Activated gamma-delta T cell (primary cell): ENCODE measurements at places on chromosomes 11 and 22.

- DNase-seq: no peak
Measured at GRCh38 chr11:111696556-111696955, 69.6 kb downstream of the PPP2R1B start.

- DNase-seq: no peak
Measured at GRCh38 chr11:87545858-87546257, 508.1 kb downstream of the TMEM135 start.

DNA sequence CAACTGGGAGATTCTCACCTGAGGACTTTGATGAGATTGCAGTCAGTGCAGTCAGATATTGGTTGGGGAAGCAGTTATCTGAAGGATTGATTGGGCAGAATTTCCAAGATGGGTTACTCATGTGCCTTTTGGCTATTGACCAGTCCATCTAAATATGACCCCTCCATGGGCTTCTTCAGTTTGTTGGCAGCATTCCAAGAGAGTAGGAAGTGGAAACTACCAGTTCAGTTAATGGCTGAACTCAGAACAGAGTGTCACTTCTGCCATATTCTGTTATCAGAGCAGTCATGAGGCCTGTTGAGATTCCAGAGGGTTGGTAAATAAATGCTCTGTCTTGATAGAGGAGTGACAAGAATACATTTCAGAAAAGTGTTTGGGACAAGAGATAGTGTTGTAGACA lies 71.0 kb downstream of the CYP2R1 start:
- DNase-seq: no peak

DNA sequence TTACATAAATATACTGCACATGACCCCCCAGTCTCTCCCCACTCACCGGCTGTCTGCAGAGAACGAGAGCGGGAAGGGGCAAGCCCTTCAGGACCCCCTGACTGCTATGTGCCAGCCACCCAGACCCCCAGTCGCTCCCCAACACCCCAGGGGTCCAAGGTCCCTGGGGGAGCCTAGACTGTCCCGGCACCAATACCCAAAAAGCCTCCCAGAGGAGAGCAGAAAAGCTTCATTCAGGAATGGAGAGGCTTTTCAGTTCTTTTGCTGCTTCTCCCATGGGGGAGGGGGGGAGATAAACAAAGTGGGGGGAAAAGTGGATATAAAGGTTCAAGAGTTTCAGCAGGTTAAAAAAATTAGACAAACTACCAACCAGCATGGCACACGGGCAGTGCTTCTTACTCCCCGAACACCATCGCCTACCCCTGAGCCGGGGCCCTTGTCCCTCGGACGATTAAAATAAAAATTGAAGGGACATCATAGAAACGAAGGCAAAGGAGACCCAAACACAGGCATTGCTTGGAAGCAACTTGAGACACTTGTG lies 1.3 kb downstream of the CSNK1E start:
- DNase-seq: no peak

DNA sequence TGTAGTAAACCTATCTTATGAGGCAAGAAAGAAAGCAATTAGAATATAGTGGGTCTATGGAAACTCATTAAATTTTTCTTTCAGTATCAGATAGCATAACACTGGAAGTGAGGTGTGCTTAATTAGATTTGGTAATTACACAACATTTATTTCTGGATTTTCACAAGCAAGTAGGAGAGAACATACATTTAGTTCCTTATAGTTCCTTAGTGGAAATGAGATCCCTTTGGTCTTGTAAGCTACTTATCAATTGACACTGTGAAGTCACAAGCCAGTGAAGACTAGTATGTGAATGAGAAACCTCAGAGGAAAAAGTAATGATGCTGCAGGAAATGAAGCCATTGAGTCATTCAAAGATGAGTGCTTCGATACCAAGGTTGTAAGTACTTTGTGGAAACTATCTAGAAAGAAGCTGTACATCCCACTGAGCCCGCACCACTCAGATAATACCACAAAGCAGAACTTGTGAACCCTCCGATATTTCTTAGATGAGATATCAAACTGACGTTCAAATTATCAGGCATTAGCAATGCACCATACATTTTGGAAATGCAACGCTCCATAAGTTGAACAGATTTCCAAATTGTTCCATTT lies 53.5 kb downstream of the ENTHD1 start:
- DNase-seq: no peak

GRCh38 chr22:39468487-39469325 lies 11.9 kb downstream of the MGAT3 start:
- no peak for DNase-seq

- DNase-seq: no peak
Measured at GRCh38 chr11:33040033-33040861, 875 bp downstream of the TCP11L1 start.

DNA sequence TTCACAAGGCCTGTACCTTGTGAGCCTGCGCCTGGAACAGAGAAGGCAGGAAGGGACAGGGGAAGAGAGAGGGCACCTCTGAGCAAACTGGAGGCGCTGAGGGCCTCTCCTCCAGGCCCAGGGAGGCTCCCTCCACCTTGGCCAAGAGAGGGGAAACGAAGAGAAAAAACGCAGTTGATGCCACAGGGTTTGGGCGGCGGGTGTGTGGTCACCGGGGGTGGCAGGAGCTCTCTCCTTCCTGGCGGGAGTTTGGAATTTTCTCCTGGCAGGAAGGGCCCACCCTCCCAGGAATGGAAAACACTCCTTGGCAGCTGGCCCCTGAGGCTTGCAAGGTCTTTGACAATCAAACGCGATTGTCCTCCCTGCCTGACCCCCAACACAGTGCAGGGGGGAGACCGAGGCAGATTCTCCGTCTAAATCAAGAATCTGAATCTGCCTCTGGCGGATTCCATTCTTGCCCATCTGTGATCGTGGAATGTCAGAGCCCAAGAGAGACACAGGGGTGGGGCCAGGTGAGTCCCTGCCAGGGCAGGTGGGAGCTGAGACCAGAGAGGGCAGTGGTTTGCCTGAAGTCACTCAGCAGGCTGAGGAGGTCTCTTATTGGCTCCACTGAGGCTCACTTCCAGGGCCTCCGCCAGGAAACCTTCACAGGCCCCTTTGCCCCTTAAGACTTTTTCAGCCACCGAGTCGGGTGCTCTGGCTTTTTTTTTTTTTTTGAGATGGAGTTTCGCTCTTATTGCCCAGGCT lies 21.0 kb downstream of the RPL3 start:
- no peak for DNase-seq

- no peak for DNase-seq
Measured at GRCh38 chr11:45026835-45027234, 76.2 kb upstream of the TP53I11 start.

DNA sequence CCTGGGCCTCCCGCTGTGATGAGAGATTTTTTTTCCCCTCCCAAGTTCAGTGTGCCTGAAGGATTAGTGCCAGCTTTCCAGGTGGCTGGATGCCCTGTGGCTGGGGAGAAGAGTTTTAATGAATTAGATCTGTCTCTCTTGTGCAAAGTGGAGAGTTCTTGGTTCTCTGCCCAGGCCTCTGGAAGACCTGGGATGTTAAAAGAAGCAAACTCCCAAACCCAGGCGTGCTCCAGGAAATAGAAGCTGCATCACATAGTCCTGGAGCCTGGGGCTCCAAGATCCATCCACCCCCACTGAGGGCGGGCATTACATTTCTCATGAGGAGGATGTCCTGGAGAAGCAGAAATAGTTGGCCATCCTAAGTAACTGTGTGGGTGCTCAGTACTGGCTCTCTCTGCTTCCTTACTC lies 30.6 kb downstream of the SDHAF2 start:
- DNase-seq: no peak

DNA sequence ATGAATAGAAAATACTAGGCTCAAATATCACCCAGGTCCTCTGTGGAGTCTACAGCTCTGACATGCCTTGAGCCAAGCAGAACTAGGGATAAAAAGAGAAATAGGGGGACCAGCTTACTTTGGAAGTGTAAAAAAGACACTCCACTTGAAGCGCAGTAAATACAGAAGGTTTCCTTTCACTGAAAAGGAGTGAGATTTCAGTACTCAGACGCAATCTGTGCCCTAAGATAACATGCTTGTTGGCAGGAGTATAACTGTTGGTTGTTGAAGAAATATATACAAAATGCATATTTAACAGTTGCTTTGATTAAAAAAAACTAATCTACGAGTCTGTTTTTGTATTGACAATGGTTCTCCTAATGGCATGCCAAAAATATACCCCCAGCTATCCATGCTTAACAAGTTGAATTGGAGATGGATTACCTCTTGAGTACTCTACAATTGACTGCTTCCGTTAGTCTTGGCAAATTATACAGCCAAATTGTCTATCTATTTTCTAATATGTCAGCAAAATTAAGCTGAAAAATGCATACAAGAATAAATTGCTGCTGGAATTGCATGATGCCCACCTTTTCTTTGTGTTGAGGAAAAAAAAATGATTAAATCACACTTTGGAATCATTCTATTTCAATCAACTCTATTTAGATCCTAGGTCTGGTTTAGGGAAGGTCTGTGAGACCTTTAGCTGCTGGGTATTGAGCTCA lies 91.6 kb downstream of the FAT3 start:
- no peak for DNase-seq

DNA sequence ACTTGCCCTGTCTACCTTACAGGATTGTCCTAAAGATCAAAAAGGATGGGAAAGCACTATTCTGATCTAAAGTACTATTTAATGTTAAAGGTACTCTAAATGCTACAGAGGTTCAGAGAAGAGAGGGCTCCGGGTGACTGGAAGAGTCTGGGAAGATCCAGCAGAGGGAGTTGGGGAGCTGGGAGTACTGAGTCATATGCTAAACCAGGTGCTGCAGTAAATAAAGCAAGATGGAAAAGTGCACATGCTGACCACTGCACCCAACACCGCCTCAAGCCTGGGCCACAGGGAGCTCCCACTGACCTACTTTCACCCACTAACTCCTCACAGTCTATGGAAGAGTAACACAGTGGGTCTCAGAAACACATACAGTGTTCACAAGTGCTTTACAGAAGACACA lies 49.3 kb downstream of the WT1 start:
- no peak for DNase-seq

DNA sequence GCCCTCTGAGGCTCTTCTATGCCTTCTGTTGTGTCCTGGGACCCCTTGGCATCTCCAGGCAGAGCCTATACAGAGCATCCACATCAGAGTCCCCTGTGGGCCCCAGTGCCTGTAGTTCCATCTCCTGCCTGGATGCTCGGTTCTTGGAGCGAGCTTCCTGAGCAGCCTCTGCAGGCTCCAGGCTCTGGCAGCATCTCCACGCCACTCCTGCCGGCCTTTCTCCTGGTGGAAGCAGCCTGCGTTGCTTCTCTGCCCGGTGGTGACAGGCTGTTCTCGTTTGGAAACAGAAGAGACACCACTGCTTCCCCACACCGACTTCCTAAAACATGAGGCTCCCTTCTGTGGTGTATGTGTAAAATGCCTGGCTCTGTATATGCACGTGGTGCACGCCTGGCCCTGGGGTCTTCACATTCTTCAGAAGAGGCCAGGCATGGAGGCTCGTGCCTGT lies 52.8 kb downstream of the BCR start:
- no peak for DNase-seq

GRCh38 chr22:41410311-41410751 lies 28.6 kb downstream of the TEF start:
- no peak for DNase-seq

DNA sequence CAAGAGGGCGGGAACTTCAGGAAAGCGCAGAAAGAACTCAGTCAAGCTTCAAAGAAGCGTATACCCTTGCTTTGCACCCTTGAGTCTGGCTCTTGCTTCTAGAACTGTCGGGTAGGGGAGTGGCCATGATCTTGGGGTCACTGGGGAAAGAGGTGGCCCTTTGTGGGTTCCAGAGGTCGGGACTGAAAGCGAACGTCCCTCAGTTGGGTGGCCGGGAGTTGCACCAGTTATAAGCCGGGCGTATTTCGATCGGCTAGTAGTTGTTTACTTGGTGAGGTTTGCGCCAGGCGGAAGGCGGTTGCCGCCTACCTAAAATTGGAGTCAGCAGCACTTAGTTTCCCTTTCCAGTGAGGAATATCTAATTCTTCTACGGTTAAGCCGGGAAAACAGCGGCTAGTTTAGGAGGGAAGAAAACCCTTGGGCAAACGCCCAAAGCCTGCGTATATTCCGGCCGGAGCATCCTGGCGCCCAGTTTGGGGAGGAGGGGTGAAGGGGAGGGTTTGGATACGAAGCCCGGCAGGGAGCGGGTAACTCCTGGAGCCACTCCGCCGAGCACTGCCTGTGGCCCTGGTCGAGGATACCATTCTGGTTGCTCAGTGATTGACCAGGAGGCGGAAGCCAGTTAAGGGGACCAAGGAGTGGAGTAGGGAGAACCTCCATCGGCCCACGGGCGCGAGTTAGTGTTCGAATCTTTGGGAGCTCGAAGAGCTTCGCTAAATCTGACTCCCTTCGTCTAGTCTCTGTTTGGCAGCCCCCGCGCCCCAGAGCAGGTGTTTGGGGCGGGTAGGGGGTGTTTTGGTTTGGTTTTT lies 807 bp upstream of the WT1 start:
- no peak for DNase-seq

DNA sequence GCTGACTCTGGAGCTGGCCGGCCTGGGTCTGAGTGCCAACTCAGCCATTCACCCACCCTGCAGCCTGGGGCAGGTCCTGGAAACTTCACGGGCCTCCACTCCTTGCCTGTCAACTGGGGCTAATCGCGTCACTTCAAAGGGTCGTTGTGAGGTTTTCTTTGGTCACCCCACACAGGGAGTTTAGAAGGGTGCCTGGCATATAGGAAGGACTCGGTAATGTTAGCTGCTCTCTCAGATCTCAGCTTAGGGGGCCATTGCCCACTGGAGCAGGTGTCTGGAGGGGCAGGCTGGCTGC lies 7.3 kb downstream of the INCENP start:
- no peak for DNase-seq

DNA sequence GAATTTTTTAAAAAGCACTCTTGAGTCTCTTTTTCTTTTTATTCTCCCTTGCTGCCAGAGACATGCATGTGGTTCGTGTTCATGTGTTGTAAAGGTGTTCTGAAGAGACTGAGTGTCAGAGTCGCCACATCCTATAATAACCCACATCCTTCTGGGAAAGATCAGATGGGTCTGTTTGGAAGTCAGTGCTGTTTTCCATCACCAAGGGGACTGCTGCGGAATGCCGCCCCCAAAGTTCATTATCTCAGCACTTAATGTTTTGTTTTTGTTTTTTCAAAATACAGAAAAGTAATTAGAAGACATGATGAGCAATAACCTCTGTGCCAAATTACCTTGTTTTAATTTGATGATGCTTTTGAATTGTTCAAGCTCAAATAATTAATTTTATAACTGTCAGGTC lies 56.9 kb upstream of the EIF3M start:
- DNase-seq: no peak

DNA sequence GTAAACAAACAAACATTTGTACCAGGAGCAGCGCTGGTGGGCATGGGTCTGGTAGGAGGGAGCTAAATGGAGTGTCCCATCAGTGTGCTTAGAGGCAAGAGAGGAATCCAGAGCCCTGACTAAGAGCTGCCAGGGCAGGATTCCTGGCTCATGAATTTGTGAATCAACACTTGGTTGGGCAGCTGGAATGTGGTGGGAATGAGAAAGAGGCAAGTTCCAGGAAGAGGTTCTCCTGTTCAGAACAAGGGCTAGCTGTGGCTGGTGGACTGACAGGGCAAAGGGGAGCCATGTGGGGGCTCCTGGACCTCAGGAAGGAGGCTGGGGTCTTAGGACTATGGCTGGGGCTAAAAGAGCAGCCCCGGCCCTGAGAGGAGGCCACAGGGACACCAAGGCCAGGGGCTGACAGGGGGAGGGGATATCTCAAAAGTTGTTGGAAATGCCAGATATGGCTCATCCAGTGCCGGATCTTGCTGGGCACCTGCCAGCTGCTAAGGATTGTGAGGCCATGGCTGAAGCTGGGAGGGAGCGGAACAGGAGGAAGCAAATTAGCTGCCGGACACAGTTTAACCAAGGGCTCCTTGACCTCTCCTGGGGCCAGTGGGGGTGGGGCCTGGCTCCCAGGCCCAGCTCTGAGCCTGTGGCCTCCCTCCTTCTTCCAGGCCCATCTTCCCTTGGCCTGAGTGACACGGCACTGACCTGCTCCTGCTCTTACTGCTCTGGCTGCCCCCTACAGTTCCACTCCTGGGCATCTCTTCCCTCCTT lies 14.6 kb upstream of the P2RY6 start:
- no peak for DNase-seq
